Stimulated activated CD4-positive, alpha-beta T cell treated with anti-CD3 and anti-CD28 coated beads, Interleukin-1b, Interleukin-23, amount 100 ng/mL, for 1 hour (primary cell): ENCODE measurements at places on chromosomes 3 and 15.

DNA sequence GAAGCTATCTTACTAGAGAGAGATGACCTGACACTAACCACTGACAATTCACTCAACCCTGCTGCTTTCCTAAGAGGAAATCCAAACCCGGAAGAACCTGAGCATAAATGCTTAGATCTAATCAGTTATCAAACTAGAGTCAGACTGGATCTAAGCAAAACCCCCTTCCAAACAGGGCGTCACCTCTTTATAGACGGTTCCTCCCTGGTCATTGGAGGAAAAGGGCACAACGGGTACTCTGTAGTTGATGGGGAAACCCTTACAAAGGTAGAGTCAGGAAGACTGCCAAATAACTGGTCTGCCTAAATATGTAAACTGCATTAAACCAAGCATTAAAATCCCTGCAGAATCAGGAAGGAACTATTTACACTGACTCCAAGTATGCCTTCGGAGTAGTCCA lies 41.3 kb upstream of the FSTL1 start:
- DNase-seq, result no peak

DNA sequence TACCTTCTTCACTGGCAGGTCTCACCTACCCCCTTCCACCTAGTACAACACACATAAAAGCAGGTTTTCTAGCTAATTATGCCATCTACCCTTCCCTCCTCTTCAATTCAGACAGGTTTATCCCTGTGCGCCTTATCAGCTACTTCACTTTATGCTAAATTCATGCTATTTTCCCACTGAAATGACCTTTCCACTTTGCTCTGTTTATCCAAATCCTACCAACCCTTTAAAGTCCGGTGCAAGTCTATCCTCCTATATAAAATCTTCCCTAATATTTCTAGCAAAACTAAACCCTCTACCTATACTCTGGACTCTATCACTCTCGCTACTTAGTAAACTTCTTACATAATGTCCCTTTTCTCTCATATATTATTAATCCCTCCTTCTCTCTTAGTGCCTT lies 6.0 kb downstream of the USF3 start:
- DNase-seq, result no peak

- no peak for DNase-seq
These were observed 159.3 kb upstream of the DPH6 start for GRCh38 chr15:35705030-35705883.

DNA sequence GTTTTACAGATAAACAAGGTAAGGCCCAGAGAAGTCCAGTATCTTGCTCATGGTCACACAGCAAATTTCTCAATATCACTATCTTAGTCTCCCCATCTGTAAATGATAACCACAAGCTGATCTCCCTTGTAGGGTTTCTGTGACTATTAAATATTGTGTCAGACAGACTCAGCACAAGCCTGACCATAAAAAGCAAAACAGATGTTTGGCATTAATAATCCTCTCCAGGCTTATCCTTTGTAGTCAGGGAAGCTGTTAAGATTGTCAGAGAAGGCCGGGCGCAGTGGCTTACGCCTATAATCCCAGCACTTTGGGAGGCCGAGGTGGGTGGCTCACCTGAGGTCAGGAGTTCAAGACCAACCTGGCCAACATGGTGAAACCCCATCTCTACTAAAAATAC lies 173.2 kb upstream of the PRICKLE2 start:
- DNase-seq, result no peak

DNA sequence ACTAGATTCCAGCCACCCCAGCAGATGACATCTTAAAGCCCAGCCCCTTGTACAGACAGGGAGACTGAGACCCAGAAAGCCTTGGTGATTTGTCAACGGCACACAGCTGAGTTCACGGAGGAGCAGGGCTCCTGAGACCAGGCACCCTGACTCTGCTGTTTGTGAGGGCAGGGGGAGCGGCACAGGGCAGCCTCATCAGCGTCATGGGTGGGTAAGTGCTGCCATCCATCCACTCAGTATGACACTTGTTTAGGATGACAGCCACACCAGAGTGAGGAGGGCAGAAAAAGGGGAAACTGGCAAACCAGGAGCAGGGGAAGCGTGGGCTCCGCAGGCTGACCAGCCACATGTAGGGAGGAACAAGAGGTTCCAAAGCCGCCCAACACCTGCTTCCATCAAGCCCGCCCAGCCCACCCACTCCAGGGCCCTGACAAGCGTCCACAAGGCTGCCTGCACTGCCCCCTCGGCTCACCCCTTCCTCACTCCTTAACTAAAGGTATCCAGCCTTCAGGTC lies 19.9 kb downstream of the RBPMS2 start:
- no peak for DNase-seq

DNA sequence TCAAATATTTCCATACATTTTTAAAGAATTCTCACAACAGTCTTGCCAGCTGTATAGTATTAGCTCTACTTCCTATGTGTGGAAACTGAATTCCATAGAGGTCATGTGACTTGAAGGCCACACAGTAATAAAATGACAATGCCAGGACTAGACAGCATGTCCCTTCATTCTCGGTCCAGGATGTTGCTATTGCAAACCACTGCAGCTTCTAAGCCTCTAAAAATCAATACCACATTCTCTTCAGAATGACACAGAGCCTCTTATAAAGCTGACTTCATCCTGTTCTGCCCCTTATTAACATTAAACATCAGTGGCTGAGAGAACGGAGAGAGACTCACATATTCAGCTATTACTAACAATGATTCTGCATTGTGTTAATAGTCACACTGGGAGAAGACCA lies 240.3 kb upstream of the PEX5L start:
- no peak for DNase-seq

- DNase-seq, result no peak
These were observed 258.5 kb upstream of the PROK2 start for GRCh38 chr3:72043204-72044133.

GRCh38 chr3:4754180-4755086 lies 224.8 kb upstream of the BHLHE40 start:
- no peak for DNase-seq

- no peak for DNase-seq
These were observed 160.6 kb upstream of the ICE2 start for GRCh38 chr15:60639502-60639901.

DNA sequence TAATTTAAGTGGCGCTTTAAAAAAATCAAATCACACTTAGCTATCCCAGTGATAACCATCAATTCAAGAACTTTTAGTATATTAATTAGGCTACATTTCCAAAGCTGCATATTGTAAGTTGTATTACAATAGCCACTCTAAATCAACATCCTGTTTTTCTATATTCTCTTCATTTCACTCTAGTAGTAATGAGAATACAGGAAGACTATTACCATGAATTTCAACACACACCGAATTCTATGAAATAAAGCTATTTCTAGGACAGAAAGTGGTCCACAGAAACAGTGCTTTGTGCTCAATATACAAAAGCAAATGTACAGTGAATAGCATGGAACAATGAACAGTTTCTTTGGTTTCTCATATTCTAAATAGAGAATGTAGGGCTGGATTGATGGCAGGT lies 24.6 kb downstream of the TRAT1 start:
- DNase-seq, result no peak

DNA sequence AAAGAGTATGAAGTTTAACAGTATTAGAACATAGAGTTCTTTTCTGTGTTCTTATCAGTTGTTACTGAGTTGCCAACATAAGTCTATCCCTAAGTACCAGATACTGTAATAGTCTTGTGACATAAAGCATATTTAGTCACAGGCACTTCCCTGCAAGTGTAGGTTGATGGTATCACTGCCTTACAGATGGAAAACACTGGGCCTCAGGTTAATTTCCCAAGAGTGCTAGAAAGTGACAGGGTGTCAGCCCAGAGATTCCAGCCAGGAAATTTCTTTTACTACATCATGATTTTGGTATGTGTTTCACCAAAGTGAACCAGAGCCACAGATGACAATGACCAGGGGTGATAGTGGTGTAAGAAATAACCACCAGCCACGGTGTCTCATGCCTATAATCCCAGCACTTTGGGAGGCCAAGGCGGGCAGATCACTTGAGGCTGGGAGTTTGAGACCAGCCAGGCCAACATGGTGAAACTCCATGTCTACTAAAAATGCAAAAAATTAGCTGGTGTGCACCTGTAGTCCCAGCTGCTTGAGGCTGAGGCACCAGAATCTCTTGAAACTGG lies 3.2 kb downstream of the EIF1B start:
- DNase-seq, result no peak

- no peak for DNase-seq
These were observed 32.6 kb downstream of the GYG1 start for GRCh38 chr3:149023951-149024350.

- DNase-seq, result no peak
These were observed 79.6 kb downstream of the CRYGS start for GRCh38 chr3:186464424-186465093.

DNA sequence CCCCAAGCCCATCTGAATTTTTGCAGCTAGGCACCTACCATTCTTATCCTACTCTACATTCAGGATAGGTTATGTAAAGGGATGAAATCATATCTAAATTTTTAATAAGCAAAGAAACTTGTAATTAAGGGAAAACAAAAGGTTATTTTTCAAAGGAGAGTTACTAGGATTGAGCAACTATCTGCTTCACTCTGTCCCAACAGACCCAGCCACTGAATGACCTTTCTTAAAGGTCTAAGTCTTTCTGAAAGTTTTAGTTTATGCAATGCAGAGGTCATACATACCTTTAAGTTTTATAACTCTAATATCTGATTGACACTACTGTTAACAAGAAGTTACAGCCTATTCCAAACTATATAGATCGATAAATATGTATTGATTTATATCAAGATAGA lies 209.2 kb upstream of the CTNNB1 start:
- DNase-seq, result no peak

DNA sequence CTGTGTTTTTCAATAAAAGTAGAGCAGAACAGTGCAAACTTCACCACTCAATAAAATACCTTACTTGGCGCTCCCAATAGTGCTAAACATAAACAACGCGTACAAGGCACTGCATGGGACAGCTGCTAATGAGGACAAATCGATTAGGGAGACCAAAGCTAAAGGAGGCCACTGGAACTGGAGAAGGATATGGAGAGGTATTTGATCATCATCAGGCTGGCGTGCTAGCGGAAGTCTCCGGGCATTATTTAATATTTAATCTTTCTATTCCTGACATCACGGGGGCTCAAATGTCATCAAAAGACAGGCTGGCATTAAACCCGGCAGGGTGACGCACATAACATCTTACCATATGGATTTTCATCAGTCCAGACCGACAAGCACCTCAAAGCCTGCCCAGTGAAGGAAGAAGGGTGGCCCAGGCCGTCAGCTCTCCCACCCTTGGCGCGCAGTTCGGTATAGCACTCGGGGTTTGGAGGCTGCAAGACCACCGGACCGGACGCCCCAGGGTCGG lies 604 bp downstream of the CCPG1 start:
- DNase-seq, result no peak

- DNase-seq, result no peak
These were observed 267.7 kb downstream of the CHL1 start for GRCh38 chr3:464255-464654.

GRCh38 chr15:48090115-48090514 lies 30.7 kb upstream of the SLC24A5 start:
- DNase-seq, result no peak

GRCh38 chr3:2978977-2979732 lies 131.0 kb downstream of the IL5RA start:
- no peak for DNase-seq

GRCh38 chr3:181568693-181569092 lies 143.0 kb upstream of the SOX2 start:
- DNase-seq, result no peak

DNA sequence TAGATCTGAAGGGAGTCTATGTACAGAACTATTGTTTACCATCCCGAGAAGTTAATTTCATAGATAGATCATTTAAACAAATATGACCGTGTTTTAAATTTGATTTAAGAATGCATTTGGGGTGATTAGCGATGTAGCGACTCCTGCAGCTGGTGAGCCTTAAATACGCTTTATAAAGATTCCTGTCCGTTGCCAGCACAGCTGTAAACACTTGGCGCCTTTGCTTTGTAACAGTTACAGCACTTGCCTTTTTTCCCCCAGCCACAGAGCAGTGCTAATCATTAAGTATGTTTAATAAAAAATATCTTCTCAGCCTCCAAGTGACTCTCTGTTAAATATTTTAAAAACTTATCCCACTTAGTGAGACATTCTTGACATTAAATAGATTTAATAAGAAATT lies 333.8 kb downstream of the FEZF2 start:
- DNase-seq, result no peak

DNA sequence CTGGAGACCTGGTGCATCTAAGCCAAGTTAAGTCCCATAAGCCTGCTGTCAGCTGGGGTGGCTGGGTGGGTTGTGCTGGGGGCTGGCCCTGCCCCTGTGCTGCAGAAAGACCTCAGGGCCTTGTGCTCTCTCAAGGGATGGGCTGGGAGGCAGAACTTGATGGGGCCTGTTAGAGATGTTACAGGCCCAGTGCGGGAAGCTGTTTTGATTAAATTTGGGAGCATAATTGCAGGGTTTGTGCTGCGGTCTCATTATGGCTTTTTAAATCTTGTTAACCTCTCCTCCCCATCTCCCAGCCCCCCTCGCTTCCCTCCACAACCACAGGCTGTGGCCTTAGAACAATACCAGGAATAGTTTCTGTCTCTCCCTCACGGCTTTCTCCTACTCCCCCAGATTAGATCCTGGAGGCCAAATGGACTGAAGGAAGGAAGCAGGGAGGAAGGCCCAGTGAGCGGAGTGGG lies 87.6 kb upstream of the TLE3 start:
- no peak for DNase-seq

- DNase-seq, result no peak
These were observed 5.7 kb upstream of the GNB5 start for GRCh38 chr15:52196891-52197290.

DNA sequence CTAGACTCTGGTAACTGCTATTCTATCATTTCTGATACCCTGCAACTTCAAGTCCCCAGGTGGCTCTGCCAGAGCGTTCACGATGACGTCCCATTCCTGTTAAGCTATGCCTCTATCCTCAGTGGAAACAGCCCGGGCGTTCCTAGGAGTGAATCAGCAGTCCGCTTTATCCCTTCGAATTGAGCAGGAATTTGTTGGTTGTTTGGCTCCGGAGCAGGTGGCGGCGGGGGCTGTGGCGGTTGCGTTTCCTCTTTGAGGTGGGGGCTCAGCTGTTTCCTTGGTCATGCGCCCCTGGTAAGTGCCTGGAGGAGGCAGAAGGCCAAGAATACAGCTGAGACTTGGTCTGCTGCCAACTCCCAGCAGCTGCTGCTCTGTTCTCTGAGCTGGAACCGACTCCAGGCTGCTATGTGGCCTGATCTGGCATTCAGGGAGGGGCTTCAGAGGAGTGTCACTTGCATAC lies 25.2 kb downstream of the ARPP21 start:
- DNase-seq, result no peak
